ENCODE measurements at places on chromosomes 7 and 10. TPM values are rescaled to one million over a fixed set of nuclear protein-coding genes. Genes with fewer than 3 reads are reported as not detected.

The PNLIPRP2 gene
- not detected for total RNA-seq

DNA sequence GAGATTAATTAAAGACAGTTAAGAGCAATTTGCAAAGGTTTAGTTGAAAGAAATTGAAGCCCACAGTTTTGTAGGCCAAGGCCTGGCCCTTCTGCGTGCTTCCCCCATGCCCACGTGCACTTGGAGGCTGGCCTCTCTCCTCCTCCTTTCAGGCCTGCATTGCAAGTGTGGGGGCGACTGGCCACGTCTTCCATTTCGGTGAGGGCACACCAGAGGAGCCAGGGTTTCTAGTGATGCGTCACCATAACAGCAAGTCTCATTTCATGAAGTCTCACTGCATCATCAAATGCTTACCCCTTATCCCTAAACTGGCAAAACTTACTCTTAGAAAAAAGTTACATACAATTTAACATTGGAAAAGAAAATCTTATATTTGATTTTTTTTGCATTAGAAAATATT, 141.2 kb downstream of the NRF1 start:
- DNase-seq = no peak

DNA sequence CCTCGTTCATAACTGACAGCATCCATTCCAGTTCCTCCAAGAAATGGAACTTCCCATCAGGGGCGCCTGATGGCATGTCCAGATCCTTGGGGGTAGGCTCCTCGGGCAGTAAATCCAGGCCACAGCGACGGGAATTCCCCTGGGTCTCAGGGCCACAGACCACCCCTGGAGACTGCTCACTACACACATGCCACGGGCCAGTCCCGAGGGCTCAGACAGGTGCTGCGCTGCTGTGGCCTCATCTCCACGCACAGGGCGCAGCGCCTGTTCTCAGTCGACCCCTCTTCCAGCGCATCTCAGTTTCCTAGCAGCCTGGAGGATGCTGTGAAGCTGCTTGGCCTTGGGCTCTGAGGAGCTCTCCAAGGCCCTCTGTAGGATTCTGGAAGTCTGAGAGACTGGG, 473.5 kb upstream of the FOXK1 start:
- DNase-seq = no peak

DNA sequence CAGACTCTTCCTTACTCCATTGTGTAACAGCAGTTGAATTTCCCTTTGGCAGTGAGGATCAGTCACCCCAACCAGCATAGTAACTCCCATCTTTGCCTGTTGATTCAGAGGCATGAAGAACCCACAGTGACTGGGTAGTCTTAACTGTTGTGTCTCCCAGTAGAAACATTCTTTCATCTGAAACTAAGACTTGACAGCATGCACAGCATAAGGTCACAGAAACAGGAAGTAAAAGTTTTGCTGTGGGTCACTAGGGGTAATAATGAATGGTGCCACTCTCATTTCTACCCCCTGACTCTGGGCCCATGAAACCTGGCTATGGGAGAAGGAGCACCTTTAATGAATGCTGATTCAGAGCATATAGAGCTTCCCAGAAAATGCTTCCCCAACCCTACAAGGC, 8.3 kb upstream of the FRMPD2 start:
- no peak for DNase-seq

DNA sequence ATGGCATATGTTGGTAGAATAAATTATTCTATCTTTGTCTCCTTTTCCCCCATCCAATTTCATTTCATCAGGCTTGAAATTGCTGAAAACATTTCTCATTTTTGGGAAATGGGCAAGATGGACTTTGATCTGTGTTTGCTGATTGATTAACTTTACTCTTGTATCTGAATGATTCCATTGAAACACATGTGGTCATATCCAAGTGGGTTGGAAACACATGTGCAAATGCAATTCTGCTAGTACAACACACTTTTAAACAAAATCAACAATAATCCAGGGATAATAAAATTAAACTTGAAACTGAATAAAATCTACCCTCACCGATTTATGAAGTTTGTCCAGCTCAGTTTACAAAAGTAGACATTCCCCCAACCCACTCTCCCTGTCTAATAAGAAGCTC, 96.9 kb downstream of the EPDR1 start:
- DNase-seq = no peak
